Natural killer cell (primary cell): ENCODE measurements at places on chromosomes 7 and 10. TPM values are rescaled to one million over a fixed set of nuclear protein-coding genes. Genes with fewer than 3 reads are reported as not detected.
A peak's percentile ranks its signal among the peaks of the same experiment; 100 is the strongest.

- H3K36me3 ChIP-seq = no peaks in the 10 kb centered on the region
- peak; percentile 17 for DNase-seq
- peaks cover 9% of the 10 kb centered on the region for H3K4me1 ChIP-seq
- no peak overlapping the region for H3K4me3 ChIP-seq
- H3K27ac ChIP-seq = peak overlapping the region; percentile 53
- no peaks in the 10 kb centered on the region for H3K27me3 ChIP-seq
Measured at GRCh38 chr7:142685877-142686508, 63.3 kb upstream of the PRSS1 start.

DNA sequence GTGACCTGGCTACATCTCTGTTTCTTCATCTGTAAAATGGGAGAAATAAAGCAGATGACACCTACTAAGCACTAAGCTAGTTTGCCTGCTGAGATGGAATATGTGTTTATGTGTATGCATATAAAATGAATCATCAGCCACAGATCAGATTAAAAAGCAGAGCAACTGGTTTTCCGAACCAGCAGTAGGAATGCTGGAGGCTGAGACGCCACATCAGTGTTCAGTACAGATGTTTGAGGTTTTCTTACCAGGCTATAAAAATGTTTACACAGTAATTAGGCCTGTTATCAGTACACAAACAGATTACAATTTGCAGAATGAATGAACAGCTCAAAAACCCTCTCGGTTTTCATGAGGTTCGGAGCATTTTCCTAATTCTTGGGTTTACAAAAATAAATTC is 85.8 kb downstream of the CALN1 start:
- no peaks in the 10 kb centered on the region for H3K27me3 ChIP-seq
- no peak overlapping the region for H3K4me3 ChIP-seq
- no peak overlapping the region for H3K27ac ChIP-seq

Gene OPALIN
- total RNA-seq = not detected

Gene ANKRD7
- total RNA-seq = not detected

Gene DKK1
- total RNA-seq = not detected

Gene ACADSB
- total RNA-seq = 20.8 TPM

Gene TWIST1
- total RNA-seq = not detected

- no peak for DNase-seq
- no peak overlapping the region for H3K27ac ChIP-seq
- no peaks in the 10 kb centered on the region for H3K27me3 ChIP-seq
- peaks cover 43% of the 10 kb centered on the region for H3K4me1 ChIP-seq
- no peak overlapping the region for H3K4me3 ChIP-seq
- peaks cover 37% of the 10 kb centered on the region for H3K36me3 ChIP-seq
Measured at GRCh38 chr10:73854310-73854709, 20.0 kb downstream of the CAMK2G start.

DNA sequence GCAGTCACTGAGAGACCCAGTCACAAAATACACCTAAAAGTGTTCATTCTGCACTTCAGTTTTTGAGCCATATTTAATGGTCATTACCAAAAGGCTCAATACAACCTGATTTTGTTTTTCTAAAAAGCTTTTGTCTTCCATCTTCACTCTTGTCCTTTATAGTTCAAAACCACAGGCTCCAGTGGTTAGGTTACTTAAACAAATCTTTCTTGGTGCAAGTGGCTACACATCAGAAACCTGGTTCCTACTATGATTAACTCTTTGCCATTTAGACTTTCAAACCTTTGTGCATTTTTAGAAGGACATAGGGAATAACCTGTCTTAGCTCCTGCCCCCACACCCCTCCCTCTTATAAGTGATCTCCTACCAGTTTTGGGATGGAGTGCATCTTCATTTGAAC is 135.8 kb downstream of the STRA8 start:
- no peak for DNase-seq
- no peaks in the 10 kb centered on the region for H3K27me3 ChIP-seq
- no peaks in the 10 kb centered on the region for H3K4me1 ChIP-seq
- H3K36me3 ChIP-seq = no peaks in the 10 kb centered on the region
- H3K4me3 ChIP-seq = no peak overlapping the region

Gene HOXA5
- total RNA-seq = 13.0 TPM

Gene MOGAT3
- not detected for total RNA-seq

Gene CCDC3
- 0.23 TPM for total RNA-seq
